Activated T-helper 1 cell treated with anti-CD3 and anti-CD28 coated beads, Interleukin-12 subunit alpha, Interleukin-12 subunit beta, Interleukin-2, Interleukin-4 antibody, amounts not matched to agents 30 ng/mL and 10 ng/mL and 1 ng/mL, durations not matched to agents 14 hours and 24 hours and 36 hours (primary cell): ENCODE measurements at places on chromosomes 5 and 9.

- DNase-seq = no peak
Measured at GRCh38 chr5:27845248-27845647, 806.9 kb upstream of the CDH9 start.

GRCh38 chr5:149656576-149657182 is 73.4 kb upstream of the PPARGC1B start:
- no peak for DNase-seq

GRCh38 chr9:111598733-111599091 is 735 bp downstream of the PTGR1 start:
- DNase-seq = no peak

DNA sequence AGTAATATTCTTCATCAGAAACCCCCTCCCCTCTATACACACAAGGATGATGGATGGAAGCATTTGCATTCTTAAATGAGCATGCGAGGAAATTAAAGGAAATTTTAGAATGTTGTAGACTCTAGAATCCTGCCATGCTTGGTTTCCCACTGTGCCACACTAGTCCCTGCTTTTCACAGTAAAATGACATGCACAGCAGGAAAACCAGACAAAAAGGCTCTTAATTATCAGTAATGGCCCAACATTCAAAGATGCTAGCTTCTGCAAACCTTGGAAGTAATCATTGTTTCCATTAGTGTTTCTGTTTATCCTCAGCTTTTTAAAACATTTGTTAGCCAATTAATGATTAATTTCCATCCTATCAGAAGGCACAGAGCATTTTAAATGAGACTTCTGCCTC is 255.8 kb downstream of the SLCO4C1 start:
- DNase-seq = no peak

DNA sequence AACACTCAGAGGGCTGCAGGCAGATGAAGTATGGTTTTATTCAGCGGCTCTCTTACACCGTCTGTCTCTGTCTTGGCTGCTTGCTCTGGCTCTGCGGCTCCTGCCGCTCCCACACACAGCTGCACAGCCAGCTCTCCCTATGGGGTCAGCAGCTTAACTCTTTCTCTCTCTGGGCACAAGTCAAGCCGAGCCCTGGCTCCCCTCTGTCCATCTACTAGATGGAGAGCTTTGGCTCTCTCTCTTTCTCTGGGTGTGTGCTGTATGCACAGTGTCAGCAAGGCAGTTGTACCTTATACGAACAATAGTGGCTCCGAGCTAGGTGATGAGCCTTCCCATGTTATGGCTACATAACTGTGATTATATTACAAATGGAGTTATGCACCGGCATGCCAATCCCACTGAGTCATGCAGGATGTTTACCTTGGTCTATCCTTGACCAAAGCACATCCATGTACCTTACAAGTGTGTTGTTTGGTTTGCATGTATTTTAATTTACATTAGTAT is 19.3 kb upstream of the PPP2CA start:
- no peak for DNase-seq

GRCh38 chr5:116038817-116039216 is 6.5 kb downstream of the ARL14EPL start:
- no peak for DNase-seq

GRCh38 chr9:127255692-127256091 is 8.9 kb upstream of the GARNL3 start:
- no peak for DNase-seq

GRCh38 chr9:114261987-114262386 is 60.9 kb upstream of the ORM1 start:
- no peak for DNase-seq

DNA sequence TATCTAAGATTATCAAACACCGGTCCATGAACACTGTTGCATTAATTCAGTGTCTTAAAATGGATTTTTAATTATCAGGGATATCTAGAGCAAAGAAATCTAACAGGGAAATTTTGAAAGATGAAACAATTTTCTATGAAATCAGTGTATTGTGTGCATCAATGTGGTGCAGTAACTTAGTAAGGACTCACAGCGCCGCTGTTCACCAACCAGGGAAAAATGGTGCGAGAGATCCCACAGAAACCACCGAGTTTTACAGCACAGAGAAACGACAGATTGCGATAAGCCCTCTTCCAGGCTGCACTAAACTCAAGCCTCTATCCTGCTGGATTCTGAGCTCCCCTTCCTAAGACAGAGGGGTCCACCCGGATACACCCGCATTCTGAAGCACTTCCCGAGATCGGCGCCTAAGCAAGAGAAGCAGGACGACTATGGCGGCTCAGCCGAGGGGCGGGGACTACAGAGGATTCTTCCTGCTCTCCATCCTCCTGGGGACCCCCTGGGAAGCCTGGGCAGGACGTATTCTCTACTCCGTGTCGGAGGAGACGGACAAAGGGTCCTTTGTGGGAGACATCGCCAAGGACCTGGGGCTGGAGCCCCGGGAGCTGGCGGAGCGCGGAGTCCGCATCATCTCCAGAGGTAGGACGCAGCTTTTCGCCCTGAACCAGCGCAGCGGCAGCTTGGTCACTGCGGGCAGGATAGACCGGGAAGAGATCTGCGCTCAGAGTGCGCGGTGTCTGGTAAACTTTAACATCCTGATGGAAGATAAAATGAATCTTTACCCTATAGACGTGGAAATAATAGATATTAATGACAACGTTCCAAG is at the start of gene PCDHGA7:
TSS of gene PCDHGA7 (plus strand) at position 274 of the 826 bp plus-strand sequence. CDS start at position 432, 158 bp downstream.
- DNase-seq = no peak

DNA sequence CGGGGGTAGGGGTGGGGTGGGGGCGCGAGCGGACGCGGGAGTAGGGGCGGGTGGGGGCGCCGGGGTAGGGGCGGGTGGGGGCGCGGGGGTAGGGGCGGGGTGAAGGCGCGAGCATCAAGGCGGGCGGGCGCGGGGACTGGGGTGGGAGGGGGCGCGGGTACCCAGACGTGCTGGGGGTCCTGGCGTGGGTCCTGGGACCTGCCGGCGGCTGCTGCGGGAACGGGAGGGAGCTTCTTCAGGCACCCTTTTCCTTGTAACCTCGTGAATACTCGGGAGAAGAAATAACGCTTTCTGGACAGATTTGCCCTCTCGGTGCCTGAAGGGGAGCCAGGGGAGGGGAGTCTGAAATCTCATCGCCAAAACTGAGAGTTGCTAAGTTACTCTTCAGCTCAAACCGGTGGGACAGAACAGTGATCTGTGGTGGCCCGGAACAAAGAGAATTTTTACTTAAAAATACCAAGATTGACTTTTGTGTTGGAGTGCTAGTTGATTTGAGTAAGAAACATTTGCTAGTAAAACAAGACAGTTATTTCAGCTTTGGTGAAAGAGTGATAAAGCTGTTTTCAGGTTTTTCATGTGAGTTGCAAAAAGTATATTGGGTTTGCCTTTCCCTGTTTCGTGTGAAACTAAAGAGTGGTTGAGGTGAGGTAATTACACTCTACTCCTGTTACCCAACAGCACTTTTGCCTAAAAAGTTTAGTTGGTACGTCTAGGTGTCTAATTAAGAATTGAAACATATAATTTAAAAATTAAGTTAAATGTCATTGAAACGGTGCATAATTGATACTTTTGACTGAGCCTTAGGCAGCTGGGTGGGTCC is 643 bp downstream of the PLEKHG4B start:
- no peak for DNase-seq

- no peak for DNase-seq
Measured at GRCh38 chr9:119841016-119841415, 471.8 kb upstream of the BRINP1 start.

DNA sequence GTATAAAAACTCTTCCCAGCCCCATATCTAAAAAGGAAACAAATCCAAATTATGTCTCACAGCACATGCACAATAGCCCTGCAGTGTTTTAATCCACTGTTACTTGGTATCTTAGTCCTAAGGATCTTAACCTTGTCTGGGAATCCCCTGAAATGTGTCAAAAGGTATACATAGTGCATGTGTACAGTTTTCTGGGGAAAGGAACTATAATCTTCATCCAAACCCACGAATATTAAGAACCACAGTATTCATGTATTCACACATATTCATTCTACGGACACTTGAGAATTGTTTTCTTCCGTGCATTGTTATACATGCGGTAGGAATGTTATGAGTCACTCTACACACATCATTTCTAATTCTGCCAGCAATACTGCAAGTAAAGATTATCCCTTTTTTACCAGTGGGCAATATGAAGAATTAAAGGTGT is 47.8 kb upstream of the SNX2 start:
- DNase-seq = no peak

GRCh38 chr5:30183795-30184194 is 1009.7 kb upstream of the CDH6 start:
- DNase-seq = no peak

DNA sequence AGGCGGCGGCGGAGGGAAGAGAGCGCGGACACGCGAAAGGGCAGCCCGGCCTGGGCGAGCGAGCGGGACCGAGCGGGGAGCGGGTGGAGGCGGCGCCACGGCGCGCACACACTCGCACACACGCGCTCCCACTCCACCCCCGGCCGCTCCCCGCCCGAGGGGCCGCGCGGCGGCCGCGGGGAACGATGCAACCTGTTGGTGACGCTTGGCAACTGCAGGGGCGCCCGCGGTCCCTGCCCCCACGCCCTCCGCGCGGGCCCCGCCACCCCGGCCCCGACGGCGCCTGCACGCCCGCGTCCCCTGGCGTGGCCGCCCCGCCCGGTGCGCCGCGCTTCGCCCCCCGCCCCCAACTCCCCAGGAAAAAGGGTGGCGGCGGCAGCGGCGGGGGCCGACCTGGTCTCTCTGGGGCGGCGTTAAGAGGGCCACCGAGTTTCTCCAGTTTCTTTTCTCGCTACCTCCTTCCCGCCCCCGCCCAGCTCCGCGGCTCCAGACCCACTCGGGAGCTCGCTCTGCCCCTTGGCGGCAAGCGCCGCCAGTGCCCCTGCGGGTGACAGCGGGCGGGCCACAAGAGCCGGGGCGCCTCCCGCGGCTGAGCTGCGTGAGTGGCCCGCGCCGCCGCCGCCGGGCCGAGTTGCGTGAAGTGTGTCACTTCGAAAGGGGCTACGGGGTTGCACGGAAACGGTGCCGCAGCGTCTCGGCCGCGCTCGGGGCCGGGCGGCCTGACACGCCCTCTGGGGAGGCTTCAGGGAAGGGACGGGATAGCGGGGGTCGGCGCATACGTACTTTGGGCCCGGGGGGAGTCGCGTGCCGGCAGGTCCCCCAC is at the start of gene NR3C1:
TSS of gene NR3C1 (minus strand) at position 94 of the 823 bp plus-strand sequence. CDS start 2,847 bp downstream, outside the sequence.
- DNase-seq = peak; percentile 82

DNA sequence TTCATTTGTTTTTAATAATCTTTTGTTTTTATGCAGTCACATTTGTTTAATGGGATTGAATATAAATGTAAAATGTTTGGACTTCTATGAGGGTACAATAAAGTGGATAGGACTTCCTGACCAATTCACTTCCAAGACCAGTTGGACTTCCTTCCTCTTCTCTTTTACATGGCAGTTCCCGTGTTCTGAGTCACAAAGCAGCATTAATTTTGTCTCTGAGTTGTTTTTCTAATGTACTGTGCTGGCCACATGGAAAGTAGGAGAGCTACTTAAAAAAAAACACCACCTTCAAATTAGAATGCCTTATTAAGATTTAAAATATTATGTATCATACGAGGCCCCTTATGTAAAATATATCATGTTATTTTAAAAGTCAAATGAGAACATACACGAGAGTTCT is 87.3 kb downstream of the CCDC171 start:
- no peak for DNase-seq

DNA sequence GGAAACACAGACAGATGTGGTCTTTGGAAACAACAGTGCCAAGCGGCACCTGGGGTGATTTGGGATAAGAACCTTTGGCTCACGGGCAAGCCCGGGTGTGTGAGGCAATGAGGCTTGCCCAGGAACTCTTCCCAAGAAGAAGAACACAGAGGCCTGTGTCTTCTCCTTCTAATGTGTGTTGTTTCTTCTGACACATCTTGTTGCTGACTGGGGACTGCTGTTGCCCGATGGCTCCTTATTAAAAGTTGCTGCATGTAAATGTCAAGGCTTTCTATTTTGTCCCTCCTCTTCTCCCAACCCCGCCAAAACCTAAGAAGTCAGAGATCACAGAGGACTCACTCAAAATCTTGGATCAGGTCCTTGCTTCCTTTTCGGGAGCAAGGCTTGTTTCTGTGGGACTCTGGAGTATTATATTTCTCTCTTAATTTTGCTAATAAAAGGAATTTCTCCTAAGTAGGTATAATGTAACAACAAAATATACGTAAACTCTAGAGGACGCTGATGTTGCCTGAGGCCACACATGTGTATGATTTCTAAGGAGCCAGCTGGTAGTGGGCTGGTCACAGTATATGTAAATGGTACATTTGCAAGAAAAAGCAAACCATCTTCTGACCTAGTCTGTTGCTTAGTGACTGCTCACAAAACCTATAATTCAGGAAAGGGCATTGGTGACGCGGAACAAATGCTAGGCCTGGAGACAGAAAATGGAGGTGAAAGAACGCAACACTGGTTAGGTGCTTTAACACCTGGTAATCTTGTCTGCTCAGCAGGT is 232.5 kb downstream of the GADD45G start:
- no peak for DNase-seq

GRCh38 chr9:14198841-14199455 is 115.0 kb downstream of the NFIB start:
- no peak for DNase-seq

- no peak for DNase-seq
Measured at GRCh38 chr5:179217356-179217755, 127.9 kb downstream of the ADAMTS2 start.

GRCh38 chr9:91768507-91768906 is 181.5 kb downstream of the ROR2 start:
- DNase-seq = no peak

DNA sequence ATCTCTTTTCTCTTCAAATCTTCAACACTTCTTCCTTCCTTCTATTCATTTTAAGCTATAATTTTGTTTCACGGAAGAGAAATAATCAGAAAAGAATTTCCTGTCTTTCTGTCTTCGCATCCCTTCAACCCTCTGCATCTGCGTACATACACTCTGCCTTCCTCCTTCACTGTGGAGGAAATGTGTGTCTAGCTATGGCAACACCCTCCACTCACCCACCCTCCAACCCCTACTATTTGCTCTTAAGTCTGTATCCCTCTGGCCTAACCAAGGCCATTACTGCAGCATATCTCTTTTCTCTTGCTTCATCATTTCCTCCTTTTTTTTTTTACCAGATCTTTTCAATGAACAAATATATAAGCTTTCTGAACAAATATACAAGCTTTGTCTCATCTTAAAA is 105.7 kb upstream of the NUDT12 start:
- no peak for DNase-seq

GRCh38 chr5:40440746-40441145 is 239.0 kb upstream of the PTGER4 start:
- no peak for DNase-seq

DNA sequence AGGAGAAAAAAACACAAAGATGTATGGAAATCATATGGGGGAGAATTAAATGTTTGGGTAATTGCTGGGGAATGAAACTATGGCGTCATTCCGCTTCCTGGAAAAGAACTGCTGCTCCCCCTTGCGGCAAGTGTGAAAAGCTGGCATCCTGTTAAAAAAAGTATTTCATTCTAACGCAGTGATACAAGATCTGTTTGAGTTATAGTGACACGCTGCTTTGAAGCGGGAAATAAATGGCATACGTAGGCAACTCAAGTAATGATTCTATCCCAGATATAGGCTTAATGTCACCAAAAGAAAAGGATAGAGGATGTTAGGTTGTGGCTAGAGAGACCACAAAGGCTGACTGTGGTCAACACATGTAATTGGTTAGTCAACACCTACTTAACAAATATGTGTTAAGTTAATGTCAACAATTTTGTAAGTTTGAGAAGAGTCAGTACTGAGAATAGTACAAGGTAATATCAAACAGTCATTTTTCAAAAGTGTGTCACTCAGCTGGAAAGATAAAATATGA is 70.2 kb upstream of the ALDH1A1 start:
- no peak for DNase-seq
